Type B pancreatic cell (in vitro differentiated cells): ENCODE measurements at places on chromosomes 2 and 18. TPM values are rescaled to one million over a fixed set of nuclear protein-coding genes. Genes with fewer than 3 reads are reported as not detected.
A peak's percentile ranks its signal among the peaks of the same experiment; 100 is the strongest.

GRCh38 chr2:56286936-56287335, 103.1 kb downstream of the CCDC85A start:
- no peaks in the 10 kb centered on the region for H3K36me3 ChIP-seq
- no peak for DNase-seq
- H3K4me1 ChIP-seq: no peaks in the 10 kb centered on the region
- H3K27me3 ChIP-seq: peaks cover 5% of the 10 kb centered on the region

DNA sequence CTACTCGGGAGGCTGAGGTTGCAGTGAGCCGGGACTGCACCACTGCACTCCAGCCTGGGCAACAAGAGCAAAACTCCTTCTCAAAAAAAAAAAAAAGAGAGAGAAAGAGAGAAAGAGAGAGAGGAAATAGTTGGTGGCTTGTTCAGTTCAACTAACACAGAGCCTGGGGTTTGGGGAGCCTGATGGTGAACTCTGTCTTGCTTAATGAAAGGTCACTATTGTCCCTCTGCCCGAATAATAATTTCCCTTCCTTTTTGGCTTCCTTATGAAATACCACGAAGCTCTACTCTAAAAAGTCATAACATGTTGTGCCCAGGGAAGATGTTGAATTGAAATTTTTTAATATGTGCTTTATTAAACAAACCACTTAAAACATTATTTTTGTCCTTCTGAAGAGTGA, 17.3 kb downstream of the BCL2 start:
- H3K4me3 ChIP-seq: no peak overlapping the region
- no peaks in the 10 kb centered on the region for H3K27me3 ChIP-seq
- no peak overlapping the region for H3K27ac ChIP-seq
- H3K4me1 ChIP-seq: peaks cover 41% of the 10 kb centered on the region

DNA sequence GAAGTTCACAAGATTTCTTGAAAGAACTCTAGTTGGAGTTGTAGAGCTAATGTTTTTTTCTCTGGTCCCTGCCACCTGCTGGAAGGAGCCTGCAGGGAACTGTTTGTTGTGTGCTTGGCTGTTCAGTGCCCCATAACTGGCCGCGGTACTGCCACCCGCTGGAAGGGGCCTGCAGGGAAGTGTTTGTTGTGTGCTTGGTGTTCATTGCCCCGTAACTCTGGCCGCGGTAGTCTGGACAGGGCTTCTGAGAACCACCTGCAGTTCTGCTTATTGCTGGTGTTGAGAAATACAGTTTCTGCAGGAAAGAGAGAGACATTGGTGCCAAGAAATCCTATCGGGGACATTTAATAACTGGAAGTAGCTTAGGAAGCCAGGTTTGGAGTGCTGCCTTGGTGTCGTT, 58.1 kb downstream of the AGAP1 start:
- no peak for DNase-seq
- no peaks in the 10 kb centered on the region for H3K27me3 ChIP-seq
- no peaks in the 10 kb centered on the region for H3K36me3 ChIP-seq
- peak overlapping the region; percentile 17 for H3K27ac ChIP-seq
- H3K4me1 ChIP-seq: peaks cover 32% of the 10 kb centered on the region

- H3K27me3 ChIP-seq: peaks cover 4% of the 10 kb centered on the region
- no peaks in the 10 kb centered on the region for H3K36me3 ChIP-seq
- no peak overlapping the region for H3K4me3 ChIP-seq
- H3K27ac ChIP-seq: no peak overlapping the region
- H3K4me1 ChIP-seq: peaks cover 7% of the 10 kb centered on the region
These were observed 11.0 kb upstream of the ALPK2 start for GRCh38 chr18:58639751-58640427.

DNA sequence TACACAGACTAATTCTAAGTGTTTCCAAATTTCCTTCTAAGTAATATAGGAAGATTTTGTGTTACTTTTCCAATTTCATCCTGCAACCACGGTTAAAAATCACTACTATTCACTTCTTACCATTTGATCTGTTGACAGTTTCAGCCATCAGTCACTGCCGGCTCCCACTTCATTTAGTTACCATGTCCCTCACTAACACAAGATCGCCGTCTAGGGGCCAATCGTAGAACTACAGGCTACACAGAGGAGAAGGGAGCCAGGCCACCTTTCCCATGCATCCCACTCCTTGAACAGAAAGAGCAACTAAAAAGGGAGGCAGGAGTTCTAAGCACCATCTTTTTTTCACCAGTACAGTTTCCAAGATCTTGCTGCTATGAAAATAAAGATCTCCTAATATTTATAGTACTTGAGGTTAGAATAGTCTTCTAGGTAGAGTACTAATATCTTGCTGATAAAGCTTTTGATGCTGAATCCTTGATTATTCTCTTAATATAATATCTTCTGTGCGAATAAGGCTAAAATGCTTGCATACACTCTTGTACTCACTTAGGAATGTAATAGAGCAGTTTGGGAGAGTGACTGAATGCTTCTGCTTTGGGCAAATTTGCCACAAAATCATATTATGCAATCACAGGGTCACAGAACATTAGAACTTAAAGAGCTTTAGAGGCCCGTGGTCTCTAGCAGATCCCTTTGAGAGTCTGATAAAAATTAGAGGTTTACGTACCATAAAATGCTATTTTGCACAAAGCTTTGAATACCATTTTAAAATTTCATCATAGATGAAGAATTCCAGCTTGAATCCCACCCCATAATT, 39.5 kb upstream of the CYP1B1 start:
- H3K4me3 ChIP-seq: peak overlapping the region; percentile 35
- peak overlapping the region; percentile 68 for H3K27ac ChIP-seq
- DNase-seq: no peak
- peaks cover 48% of the 10 kb centered on the region for H3K4me1 ChIP-seq
- peaks cover 4% of the 10 kb centered on the region for H3K36me3 ChIP-seq
- H3K27me3 ChIP-seq: no peaks in the 10 kb centered on the region

The TEX51 gene
- not detected in 2 replicates for total RNA-seq

The EVA1A gene
- 10.8 and 13.5 TPM in 2 replicates for total RNA-seq

The TLK1 gene
- total RNA-seq: 54.2 and 58.8 TPM in 2 replicates

The PIAS2 gene
- total RNA-seq: 23.9 and 37.6 TPM in 2 replicates
